ENCODE measurements at places on chromosomes 2 and 18. TPM values are rescaled to one million over a fixed set of nuclear protein-coding genes. Genes with fewer than 3 reads are reported as not detected.

FHOD3 gene
- total RNA-seq = not detected

- no peak overlapping the region for H3K4me3 ChIP-seq
- H3K27me3 ChIP-seq = no peaks in the 10 kb centered on the region
Observed at GRCh38 chr2:168465594-168465993, 9.5 kb downstream of the CERS6 start.

DNA sequence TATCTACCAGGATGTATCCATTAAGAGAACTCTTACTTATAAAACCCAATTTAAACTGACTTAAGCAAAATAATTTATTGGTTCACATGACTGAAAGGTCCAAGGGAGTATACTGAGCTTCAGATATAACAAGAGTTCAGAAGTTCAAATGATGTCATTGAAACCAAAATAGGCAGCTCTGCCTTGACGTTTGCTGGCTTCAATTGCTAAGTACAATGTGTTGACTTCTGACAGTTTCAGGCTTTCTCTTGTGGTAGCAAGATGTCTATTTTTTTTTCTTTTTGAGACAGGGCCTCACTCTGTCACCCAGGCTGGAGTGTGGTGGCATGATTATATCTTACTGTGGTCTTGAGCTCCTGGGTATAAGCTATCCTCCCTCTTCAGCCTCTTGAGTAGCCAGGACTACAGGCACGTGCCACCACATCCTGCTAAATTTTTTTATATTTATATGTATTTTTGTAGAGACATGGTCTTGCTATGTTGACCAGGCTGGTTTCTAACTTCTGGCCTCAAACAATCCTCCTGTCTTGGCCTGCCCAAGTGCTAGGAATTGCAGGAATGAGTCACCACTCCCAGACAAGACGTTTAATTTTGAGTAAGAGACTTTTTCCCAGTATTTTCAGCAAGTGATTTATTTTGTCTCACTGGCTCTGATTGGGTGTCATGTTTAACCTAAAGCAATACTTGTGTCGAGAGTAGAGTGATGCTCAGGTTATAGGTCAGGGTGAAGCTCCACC lies 184.8 kb downstream of the NR4A2 start:
- peaks cover 9% of the 10 kb centered on the region for H3K27me3 ChIP-seq
- no peak overlapping the region for H3K4me3 ChIP-seq
- no peak overlapping the region for H3K27ac ChIP-seq
- H3K4me1 ChIP-seq = no peaks in the 10 kb centered on the region
- H3K36me3 ChIP-seq = no peaks in the 10 kb centered on the region
- DNase-seq = no peak

POLR1A gene
- total RNA-seq = 25.3 TPM
